ENCODE measurements at places on chromosomes 16 and 17.

DNA sequence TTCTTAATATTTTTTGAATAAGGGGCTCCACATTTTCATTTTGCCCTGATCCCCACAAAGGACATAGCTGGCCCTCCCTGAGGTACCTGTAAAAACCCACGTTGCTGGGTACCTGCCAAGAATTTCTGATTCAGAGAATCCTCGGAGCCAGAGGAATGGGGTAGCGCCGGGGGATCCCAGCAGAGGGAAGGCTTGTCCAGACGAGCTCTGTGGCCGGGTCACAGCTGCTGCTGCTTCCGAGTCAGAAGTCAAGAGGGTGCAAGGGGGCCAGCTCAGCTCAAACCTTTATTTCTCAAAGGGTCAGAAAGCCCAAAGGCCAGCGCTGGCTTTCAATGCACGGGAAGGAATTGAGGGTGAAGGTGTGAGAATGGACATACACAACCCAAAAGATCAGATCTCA lies 68.9 kb upstream of the SDK2 start:
- no peak overlapping the region for H3K4me3 ChIP-seq
- no peaks in the 10 kb centered on the region for H3K36me3 ChIP-seq
- DNase-seq: no peak
- peaks cover 6% of the 10 kb centered on the region for H3K4me1 ChIP-seq
- peaks cover 50% of the 10 kb centered on the region for H3K27me3 ChIP-seq
- H3K27ac ChIP-seq: no peak overlapping the region

- H3K27ac ChIP-seq: no peak overlapping the region
- no peaks in the 10 kb centered on the region for H3K4me1 ChIP-seq
- DNase-seq: no peak
- H3K36me3 ChIP-seq: no peaks in the 10 kb centered on the region
- H3K27me3 ChIP-seq: no peaks in the 10 kb centered on the region
Observed at GRCh38 chr16:63945806-63946205, 1176.1 kb downstream of the CDH11 start.

GRCh38 chr17:53012364-53012763 lies 810.4 kb upstream of the KIF2B start:
- no peak overlapping the region for H3K4me3 ChIP-seq
- no peaks in the 10 kb centered on the region for H3K36me3 ChIP-seq
- no peaks in the 10 kb centered on the region for H3K4me1 ChIP-seq
- DNase-seq: no peak

DNA sequence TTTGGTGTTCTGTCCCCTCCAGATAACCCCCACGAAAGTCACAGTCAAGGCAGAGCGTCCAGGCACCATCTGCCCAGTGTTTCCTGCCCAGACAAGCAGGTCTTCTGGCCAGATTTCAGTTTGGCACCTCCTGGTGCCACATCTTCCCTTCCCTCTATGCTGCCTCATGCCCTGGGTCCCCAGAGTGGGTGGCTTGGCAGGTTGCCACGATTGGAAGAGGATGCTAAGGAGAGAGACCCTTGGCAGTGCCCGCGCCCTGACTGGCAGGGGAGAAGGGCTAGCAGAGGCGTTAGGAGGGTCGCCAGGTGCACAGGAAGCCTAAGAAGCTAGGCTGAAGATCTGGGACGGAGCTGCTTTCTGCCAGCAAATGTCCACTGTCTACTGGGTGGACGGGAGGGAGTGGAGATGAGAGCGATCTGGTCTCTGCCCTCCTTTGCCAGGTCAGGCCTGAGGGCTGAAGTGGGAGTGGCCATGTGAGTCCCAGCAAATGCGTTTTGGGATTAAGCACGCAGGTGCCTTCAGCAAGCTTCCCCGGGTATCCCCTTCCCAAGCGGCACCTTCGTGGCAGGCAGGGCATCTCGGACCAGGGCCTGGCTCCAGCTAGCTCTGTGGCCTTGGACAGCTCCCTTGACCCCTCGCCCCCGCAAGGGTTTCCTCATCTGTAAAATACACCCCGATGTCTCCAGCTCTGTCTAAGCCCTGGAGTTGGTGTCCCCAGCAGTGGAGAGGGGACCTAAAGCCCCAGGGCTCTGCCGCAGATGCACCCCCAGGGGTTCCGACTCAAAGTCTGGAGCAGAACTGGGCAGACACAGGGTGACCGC lies 13.4 kb upstream of the CD300A start:
- peak overlapping the region; percentile 98 for H3K27ac ChIP-seq
- H3K4me3 ChIP-seq: peak overlapping the region; percentile 59
- no peaks in the 10 kb centered on the region for H3K36me3 ChIP-seq
- peaks cover 77% of the 10 kb centered on the region for H3K4me1 ChIP-seq

GRCh38 chr16:48555155-48555554 lies 54.8 kb downstream of the N4BP1 start:
- peaks cover 30% of the 10 kb centered on the region for H3K36me3 ChIP-seq
- H3K27ac ChIP-seq: peak overlapping the region; percentile 57
- H3K4me3 ChIP-seq: no peak overlapping the region
- no peaks in the 10 kb centered on the region for H3K27me3 ChIP-seq
- DNase-seq: no peak
- peaks cover 72% of the 10 kb centered on the region for H3K4me1 ChIP-seq

DNA sequence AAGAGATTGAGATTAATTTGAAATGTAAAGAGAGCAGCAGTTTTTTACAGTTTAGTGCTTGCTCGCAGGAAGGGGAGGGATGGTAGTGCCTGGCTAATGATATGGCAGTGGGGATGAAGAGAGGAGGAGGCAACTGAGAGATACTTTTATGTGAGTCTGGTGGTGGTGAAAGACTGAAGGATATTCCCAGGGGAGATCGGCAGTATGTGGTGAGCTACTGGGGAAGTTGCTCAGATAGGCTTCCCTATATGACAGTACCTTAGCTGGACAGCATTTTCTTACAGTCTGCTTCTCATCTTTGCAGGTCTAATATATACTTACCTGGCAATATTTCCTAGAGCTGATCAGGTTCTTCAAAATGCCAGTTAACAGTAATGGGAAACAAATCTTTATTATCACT lies 8.6 kb downstream of the CEP95 start:
- H3K27me3 ChIP-seq: no peaks in the 10 kb centered on the region
- H3K4me1 ChIP-seq: peaks cover 8% of the 10 kb centered on the region
- H3K4me3 ChIP-seq: no peak overlapping the region
- H3K36me3 ChIP-seq: peaks cover 98% of the 10 kb centered on the region

DNA sequence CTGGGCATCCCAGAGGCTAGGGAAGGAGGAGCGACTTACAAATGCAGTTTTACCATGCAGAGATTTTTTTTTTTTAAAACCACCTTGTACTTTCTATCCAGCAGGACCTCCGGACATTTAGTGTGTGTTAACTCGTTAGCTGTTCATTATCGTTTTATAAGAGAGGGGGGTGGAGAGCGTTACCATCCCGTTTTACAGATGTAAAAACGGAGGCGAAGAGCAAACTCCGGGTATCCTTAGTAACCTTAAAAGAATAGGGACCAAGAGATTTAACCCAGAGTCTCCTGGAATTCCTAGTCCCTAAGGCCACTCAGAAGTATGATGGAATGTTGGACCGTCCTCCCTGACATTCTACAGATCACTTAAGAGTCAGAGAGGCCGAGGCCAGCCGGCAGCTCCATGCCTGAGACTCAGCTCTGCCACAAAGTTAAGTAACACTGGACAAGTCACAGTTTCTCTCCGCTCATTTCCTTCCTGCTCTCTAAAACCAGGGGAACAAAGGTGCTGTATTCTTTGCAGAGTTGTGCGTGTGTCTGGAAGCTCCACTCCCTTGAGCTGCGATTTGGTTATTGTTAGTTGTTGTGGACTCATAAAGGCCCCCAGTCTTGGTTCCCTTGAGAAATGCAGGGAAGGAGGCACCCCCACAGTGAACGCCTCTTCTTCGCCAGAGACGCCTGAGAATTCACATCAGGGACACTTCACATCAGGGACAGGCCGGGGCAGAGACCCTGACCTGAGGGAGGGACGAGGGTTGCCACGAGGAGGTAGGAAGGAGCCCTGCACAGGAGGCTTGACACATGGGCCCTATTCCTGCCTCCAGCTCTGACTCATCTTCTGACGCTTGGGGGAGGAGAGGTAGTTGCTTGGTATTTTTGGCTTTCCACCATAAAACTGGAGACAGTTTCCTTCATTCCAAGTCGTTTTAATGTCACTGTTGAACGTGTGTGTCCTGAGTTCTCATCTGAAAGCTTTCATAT lies 1.2 kb downstream of the DUSP14 start:
- H3K36me3 ChIP-seq: no peaks in the 10 kb centered on the region
- H3K27ac ChIP-seq: peak overlapping the region; percentile 94
- peak; percentile 26 for DNase-seq

All from left ventricle myocardium inferior (tissue), 1 donor.